Stimulated activated CD8-positive, alpha-beta memory T cell treated with anti-CD3 and anti-CD28 coated beads, Interleukin-15, amount 100 ng/mL, for 48 hours (primary cell): ENCODE measurements at places on chromosomes 1 and 21.

DNA sequence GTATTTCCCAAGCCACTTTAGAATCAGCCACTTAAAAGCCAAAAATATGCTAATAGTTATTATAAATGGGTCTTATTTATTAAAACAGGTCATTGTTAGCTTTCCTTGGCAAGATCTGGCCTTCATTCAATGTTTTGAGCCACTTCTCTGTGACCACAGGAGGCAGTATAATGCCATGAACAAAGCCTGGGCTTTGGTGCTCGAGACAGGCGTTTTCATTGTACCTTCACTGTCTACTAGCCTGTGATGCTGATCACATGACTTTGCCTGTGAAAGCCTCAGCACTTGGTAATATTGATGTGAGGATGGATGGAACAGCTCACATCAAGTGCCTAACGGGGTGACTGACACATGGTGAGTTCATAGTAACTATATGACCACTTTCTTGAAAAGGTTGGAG is 217.0 kb downstream of the RWDD3 start:
- DNase-seq: no peak

DNA sequence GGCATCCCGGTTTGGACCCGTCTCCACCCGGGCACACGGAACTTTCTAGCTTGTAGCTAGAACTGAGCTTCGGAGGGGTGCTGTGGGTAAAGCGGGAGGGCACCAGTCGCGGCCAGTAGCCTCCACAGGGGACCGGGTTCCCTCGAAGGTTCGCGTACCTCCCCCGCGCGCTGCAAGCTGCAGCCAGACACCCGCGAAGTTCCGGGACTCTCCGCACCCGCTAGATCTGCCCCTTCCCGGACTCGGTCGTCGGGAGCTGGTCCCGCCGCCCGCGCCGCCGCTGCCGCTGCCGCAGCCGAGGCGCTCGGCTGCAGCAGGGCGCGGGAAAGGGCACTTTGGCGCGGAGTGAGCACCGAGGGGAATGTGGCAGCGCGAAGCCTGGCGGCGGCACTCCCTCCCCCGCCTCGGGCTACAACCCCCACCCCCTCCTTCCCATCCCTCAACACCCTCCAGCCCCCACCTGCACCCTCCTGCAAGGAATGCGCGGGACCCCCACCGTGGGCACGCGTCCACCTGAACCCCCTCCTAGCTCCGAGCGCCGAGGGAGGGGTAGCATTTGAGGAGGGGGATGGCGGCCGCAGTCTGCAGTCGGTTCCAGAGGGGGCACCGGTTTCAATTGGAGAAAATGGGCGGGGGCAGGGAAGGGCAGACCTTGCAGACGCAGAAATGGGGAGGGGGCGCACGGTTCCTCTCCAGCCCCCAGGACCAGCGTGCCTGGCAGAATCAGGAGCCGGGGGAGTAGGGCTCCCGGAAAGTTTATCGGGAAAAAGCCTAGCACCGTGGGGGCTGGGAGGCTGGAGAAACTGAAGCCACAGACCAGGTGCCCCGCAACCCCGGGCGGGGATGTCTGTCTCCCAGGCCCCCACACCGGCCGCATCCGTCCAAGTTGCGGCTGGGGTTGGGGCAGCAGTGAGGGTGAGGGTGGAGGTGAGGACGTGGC is 968 bp downstream of the CSMD2 start:
- DNase-seq: no peak

- peak; percentile 14 for DNase-seq
These were observed 99.1 kb upstream of the ARTN start for GRCh38 chr1:43834280-43835081.

- DNase-seq: no peak
These were observed 34.0 kb upstream of the ARHGAP29 start for GRCh38 chr1:94271373-94271772.

- no peak for DNase-seq
These were observed 18.8 kb downstream of the PIK3C2B start for GRCh38 chr1:204475656-204476432.

DNA sequence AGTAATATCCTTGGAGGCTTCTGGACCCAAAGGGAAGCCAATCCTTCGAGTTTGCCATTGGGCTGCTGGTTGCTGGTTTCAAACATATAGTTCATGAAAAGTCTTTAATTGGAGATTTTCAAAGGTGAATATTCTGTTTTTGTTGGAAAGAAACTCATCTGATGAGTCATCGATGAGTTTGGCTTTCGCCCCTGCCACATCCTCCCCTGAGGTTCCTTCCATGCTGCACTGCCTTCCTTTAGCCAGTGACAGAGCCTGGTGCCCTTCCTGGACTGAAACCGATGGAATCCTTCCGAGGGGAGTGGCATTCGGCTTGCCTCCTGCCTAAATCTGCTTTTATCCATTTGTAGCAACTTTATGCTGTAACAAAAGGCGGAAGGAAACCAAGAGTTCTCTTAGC is 550.0 kb downstream of the KIF26B start:
- no peak for DNase-seq

- no peak for DNase-seq
These were observed 39.8 kb upstream of the RAB4A start for GRCh38 chr1:229230893-229231753.

GRCh38 chr21:42028766-42029425 is 18.7 kb upstream of the ZBTB21 start:
- no peak for DNase-seq

DNA sequence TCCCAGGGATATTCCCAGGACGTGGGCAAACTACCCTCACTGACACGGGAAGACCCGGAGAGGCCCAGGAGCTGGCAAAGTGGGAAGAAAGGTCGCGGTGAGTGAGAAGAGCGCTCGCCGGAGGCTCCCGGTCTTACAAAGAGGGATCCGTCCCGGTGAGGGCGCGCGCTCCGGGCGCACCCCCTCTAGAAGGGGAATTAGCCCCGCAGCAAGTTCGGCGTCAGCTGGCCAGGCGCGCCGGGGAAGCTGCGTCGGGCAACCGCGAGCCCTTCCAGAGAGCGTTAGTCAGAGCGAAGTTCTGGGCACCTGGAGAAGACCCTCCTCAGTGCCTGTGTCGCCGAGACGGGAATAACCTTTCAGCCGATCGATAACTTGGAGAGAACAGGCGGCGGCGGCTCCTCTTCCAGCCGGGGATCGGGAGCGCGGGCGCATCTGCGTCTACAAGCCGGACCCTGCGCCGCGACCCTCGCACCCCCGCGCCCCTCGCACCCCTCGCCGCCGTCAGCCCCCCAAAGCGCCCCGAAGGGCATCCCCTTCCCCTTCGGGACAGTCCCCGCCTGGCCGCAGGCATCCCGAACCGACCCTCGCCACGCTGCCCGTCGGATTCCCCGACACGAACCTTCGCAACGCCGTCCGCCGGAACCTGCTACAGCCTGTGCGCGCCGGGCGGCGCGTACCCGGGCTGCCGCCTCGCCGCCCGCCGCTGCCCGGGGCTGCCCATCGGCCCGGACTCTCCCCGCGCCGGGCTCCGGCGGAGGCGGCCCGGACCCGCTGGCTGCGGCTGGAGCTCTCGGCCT is 485 bp downstream of the SIPA1L2 start:
- DNase-seq: no peak

DNA sequence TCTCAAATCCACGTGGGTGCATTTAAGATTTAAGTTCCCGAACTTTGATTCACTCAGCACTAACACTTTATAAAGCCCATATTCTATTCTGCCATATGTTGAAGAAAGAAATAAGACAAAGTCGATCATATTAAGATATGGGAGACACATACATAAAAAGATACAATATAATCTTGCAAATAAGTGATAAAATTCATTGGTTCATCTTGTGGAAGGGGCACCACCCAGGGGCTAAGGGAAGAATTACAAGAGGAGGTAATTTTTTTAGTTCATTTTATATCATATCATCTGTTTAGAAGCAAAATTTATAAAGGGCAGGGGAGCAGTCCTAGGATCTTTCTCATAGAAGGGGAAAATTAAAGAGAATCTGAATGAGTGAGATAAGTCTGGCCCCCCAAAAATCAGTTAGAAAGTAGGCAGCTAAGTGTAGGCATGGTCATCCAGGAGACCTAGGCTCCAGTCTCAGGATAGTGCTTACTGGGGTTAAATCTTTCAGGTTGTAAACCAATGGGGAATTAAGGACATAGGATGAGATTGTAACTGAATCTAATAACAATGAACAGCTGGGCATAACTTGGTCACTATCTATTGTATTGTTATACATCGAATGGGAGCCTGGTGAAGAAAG is 124.2 kb upstream of the L1TD1 start:
- DNase-seq: no peak

DNA sequence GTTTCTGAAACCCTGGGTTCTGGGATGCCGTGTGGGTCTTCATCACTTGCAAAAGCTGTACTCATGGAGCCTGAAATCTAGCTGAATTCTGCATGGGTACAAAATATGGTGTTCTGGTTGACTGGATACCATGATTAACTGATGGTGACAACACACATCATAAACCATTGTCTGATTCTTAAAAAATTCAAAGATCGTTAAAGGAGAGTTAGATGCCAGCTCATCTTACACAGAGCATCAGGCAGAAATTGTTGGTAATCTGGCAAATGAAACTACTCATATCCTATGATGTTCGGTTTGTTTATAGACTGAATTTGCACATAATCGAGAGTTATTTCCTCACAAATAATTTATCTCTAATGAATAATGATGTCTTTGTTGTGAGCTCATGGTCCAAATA is 218.1 kb upstream of the PKN2 start:
- DNase-seq: no peak

GRCh38 chr1:37761416-37762095 is 3.4 kb downstream of the EPHA10 start:
- DNase-seq: no peak

DNA sequence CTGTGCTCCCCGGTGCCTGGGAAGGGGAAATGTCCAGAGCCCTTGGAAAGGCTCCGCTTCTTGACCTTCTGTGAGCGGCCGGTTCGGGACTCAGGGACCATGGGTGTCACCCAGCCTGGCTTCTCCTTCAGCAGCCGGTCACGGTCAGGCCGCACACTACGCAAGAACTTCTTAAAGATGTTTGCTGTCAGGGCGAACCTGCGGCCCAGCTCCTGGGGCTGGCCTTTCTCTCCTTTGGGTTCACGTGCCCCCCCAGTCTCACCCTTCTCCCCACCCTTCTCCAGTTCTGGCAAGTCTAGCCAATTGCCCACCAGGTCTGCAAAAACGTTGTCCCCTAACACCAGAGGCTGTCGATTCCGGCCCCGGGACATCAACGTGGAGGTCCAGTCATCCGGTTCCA is 12.1 kb downstream of the INKA2 start:
- DNase-seq: no peak

DNA sequence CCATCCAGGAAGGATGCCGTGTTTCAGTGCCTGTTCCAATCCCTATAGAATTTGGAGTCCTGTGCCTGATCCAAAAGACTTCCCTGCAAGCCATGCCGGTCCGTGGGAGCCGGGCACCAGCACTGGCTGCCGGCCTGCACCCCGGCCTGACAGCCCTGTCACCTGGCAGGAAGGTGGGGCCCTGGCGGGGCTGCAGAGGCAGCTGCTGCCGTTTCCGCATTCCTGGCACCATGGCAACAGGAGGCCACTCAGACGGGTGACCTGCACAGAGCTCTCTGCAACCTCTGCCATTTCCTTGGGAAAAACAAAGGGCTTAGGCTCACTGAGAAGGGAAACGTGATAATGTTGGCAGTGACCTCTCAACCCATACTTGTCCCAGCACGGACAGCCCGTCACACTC is 63.2 kb upstream of the TMEM51 start:
- peak; percentile 9 for DNase-seq

DNA sequence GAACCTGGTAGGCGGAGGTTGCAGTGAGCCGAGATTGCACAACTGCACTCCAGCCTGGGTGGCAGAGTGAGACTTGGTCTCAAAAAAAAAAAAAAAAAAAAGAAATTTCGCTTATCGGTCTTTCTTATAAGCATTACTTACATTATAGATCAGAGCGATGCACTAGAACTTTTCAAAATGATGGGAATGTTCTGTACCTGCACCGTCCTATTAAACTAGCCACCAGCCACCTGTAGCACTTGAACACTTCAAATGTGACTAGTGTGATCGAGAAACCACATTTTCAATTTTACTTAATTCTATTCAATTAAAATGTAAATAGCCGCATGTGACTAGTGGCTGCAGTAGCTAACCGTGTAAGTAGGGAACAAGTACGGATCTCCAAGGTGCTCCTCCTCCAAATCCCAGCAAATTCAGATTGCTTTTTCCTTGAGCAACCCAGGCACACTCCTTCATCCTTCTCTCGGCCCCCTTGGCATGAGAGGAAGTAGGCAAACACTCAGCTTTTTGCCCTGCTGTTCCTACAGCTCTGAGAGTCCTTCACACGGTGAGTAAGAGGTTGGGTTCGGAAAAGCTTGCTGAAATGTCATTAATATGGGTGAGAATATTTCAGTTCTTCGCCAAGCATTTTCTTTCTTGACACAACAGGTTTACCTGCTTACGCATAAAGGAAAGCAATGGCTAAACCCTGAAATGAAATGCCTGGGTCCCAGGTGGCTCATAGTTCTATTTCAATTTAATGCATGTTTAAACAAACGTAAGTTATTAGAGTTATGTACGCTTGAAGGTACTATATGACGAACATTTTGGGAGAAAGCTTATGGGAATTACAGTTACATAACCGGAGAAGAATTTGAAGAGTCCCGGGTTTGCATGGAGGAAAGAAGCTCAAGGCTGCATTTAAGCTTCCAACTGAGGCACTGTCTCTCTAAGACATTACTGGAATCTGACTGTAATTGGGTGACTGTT is 69.5 kb upstream of the HUNK start:
- no peak for DNase-seq

GRCh38 chr1:167555971-167556714 is 2.6 kb upstream of the CREG1 start:
- peak; percentile 44 for DNase-seq

GRCh38 chr21:29405503-29406122 is 106.9 kb downstream of the BACH1 start:
- no peak for DNase-seq

DNA sequence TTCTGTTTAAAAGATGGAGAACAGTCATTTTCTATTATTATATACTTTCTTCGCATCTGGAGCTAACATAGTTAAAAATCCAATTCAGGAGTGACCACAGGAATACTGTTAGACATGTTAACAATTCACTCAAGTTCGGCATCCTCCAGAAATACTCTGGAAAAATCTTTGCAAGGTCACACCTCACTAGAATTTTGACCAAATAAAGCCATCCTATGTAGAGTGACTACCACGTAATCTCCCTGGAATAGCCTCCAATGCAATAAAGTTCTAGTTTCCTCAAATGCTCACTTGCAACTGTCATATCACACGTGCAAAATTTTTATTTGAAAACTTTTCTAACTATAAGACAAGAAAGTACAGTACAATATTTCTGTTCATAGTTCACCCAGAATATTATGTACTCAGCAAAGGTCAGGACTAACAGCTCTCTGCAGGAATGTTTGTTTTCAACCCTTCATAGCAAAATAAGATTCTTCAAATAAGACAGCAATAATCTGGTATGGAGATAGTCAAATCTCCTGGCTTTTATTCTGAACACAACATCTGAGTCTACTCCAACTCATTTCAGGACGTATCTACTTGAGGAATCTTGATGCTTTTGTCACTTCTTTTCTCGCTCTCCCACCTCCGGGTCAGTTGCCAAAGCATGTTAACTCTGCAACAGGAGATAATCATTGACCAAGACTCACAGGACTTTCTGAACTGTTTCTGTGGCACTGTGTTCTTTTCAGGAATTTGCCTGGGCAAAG is 82.6 kb downstream of the GDAP2 start:
- DNase-seq: no peak

GRCh38 chr1:28229996-28230395 is 2.8 kb downstream of the DNAJC8 start:
- DNase-seq: no peak
